ENCODE measurements at places on chromosomes 16 and 17.

DNA sequence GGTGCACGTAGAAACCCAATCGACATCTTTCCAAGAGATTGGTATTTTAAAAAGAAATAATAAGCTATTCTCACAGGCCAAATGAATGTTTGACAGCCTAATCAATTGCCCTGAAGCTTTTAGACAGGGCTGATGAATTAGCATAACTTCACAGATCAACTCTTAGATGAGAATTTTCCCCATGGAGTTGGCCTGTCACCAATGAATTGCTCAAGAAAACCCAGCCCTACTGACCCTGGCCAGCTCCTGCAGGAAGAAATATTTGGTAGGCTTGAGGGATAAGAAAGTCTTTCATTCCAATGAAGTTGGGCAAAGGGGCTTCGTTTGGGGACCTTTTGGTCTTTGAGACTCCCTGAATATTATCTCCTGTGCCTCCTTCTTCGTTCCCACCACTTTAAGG, 23.4 kb upstream of the SEC14L1 start:
- no peak for DNase-seq

DNA sequence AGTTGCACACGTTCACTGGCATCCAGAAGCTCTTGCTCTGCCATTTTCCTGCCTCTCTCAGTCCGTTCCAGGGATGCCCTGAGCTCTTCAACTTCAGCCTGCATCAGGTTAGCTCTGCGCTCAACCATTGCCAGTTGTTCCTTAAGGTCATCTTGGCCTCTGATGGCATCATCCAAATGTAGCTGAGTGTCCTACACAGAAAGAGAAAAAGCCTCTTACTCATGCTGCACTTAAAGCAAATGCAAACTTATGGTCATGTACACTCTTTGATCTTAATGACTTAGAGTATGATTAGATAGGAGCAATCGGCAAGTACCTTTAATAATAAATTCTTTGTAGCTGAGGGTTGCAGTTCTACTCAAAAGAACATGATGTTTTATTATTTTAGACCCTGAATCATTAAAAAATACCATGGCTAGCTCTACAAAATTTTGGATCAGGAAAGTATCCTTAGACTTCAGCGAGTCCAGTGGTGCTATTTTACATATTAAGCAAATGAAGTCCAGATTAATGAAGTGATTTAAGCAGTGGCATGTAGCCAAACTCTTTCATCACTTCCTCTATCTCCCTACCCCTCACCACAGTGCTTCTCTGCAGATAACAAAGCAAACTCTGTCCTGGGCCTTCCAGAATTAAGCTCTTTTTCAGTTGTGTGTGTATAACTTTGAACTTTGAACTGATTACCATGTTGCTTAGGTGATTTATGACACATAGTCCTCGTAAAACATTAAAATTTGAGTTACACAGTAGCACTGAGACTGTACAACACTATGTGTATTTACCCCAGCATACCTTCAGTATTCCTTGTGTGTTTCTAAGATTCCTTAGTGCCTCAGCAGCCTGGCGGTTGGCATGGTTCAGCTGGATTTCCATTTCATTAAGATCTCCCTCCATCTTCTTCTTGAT, 22.1 kb downstream of the MYH4 start:
- no peak for DNase-seq

DNA sequence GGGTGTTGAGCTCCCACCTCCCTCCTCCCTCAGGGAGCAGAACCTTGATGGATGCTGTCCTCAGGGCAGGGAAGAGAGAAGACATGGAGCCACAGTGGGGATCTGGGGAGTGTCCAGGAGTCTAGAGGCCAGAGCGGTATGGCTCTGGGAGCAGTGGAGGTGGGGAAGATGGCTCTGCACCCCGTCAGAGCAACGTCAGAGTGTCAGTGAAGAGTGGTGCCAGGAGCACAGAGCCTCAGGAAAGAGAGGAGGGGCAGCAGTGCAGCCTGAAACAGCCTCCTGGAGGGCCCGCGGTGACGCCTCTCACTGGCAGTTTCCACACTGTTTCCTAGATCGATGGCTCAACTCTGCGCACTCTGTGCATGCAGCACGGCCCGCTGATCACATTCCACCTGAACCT, 23.2 kb upstream of the SLC5A11 start:
- DNase-seq = no peak

DNA sequence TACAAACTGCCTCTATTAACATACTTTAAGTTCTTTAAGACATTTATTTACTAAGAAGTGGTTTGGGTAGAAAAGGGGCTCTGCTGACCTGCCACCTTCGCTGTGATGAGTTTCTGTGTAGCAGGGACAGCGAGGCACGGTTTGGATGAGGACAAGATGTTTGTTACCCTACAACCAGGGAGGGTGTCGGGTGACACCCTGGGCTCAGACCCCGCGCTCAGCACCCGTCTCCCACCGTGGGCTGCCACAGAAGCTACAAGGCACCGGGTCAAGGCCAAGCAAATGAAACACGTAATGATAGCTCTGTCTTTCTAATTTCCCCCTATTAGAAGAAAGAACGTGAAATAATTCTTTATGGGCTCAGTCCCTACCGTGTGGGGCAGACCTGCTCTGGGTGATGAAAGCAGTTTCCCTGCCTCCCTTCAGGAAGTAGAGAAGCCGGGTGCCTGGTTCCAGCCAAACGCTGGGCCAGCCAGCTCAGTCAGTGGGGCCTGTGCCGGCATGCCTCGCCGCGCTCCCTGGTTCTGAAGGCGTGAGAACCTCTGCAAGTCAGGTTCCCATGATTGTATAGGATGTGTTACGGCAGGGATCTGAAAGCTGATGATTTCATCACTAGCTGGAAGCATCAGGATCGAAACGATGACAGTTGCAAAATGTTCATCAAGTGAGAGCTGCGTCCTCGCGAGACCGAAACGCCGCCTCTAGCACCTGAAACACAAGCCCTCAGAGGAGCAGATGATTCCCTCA, 3.9 kb downstream of the ZNF750 start:
- no peak for DNase-seq

GRCh38 chr16:13702614-13703013, 217.3 kb upstream of the ERCC4 start:
- peak; percentile 6 for DNase-seq

- no peak for DNase-seq
Measured at GRCh38 chr16:82150549-82150948, 19.5 kb downstream of the MPHOSPH6 start.

GRCh38 chr17:51029568-51030463, 90.9 kb downstream of the SPAG9 start:
- DNase-seq = no peak

GRCh38 chr16:74035816-74036215, 260.8 kb upstream of the PSMD7 start:
- no peak for DNase-seq

DNA sequence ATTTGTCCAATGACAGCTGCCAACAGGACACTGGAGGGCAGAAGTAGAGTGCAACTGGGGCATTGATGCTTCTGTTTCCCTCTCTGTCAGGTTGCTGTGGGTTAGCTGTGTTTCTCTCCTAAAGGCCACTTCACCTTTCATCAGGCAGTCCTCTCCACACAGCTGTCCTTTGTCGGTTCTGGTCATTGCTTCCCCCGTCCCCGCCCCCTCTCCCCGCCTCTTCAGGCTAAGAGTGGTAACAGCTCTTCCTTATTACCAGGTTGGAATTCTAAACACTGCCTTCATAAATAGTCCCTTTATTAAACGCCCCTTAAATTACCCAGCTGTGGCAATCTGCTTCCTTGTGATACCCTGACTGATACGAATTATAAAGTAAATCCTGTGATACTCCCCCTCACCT, 31.8 kb upstream of the NSRP1 start:
- no peak for DNase-seq

- no peak for DNase-seq
Measured at GRCh38 chr17:75514299-75514918, 928 bp downstream of the CASKIN2 start.

- no peak for DNase-seq
Measured at GRCh38 chr17:63716426-63716825, 16.5 kb upstream of the LIMD2 start.

DNA sequence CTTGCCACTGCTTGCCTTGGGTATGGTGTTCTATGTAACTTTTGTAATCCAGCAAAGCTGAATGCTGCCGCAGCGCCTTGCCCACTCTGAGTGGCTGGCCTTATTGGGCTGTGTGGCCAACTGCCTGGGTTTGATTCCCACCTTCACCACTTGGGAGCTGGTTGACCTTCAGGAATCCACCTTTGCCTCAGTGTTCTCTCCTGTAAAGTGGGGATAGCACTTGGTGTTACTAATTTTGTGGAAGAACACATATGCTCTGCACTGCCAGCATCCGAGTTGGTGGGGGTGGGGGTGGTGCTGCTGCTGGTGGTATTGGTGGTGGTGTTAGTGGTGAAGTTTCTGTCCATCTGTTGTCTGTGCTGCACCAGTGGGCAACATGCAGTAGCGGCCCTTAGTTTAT, 32.8 kb downstream of the AKAP1 start:
- no peak for DNase-seq

DNA sequence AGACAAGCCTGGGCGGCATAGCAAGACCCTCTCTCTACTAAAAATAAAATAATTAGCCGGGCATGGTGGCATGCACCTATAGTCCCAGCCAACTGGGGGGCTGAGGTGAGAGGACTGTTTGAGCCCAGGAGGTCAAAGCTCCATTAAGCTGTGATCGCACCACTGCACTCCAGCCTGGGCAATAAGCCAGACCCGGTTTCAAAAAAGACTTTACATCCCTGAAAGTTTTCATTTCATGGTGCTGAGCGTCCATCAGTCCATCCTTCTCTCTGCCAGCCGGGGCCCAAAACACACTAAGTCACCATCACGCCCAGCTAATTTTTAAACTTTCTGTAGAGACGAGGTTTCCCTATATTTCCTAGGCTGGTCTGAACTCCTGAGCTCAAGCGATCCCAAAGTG, 10.6 kb downstream of the RAB40B start:
- DNase-seq = no peak

- no peak for DNase-seq
Measured at GRCh38 chr16:68539711-68540239, 684 bp downstream of the ZFP90 start.

DNA sequence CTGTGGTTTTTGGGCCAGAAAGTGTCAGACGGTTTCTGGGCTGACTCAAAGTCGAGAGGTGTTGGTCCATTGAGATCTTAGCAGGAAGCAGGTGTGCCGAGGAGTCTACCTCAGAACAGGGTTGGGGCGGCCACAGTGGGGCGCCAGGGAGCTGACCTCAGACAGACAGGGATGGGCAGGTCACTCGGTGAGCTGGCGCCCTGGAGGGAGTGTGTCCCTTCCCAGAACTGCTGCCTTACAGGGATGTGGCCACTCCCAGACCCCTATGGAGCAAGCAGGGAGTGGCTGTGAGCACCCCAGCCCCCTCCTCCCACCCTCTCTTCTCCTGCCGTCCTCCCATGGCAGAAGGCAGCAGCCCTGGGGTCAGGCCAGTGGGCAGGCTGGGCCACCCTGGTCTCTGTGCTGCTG, 14.0 kb upstream of the DPEP1 start:
- no peak for DNase-seq

DNA sequence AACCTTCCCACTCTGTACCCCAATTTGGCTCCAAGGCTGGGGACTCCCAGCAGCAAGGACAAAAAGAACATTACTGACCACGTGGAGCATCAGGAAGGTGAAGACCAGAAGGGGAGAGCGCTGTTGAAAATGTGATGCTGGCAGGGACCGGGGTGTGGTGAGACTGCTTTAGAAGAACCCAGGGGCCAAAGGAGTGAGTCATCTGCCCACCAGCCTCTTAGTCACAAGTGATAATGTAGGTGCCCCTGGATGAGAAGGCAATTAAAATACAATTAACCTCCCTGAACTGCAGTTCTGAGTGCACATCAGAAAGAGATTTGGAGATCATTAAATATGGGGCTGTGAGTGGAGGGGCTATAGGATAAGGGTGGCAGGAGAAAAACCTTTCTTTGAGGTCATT, 366.6 kb upstream of the CCL2 start:
- no peak for DNase-seq

DNA sequence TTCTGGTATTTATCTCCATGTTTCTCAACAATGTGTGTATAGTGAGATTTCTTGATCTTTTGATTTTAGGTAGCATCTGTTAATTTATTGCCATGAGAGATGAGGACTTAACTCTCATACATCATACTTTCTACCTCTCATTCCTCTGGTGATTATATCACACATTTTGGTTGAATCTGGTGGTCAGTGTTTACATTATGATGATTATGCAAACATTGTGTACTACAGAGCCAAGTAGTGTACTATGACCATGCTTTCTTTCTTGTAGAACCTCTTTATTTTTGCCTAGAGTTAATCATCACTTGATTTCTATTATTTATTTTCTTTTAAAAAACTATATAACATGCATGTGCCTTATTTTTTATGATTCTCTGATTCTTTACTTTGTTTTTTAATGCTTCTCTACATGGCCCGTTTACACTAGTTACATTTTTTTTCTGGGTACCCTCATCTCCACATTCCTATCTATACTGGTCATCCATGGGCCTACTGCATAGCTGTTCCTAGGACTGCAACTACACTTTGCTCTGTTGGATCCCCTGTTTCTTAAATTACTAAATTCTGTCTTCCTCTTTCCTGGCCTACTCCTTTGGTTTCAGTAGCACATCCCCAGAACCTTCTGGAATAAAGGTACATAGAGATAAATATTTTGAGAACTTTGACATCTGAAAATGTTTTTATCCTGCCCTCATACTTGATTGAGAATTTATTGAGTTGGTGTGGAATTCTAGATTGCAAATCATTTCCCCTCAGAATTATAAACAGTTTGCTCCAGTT, 63.0 kb upstream of the LRRC37A3 start:
- no peak for DNase-seq

DNA sequence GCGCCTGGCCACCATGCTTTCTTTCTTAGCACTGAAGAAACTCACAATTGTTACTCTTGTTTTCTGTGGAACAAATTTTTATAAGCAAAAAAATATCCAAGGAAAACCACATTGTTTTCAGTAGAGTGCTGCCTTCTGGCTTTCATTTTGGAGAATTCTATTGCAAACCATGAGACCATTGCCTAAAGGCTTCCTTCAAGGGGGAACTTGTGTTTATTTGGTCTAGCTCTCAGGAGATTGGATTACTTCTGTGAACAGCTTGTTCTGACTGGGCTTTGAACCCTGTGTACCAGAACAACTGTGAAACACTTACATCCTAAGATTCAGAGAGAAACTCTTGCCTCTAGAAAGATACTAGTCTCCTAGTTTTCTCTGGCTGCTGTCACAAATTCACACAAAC, 32.1 kb downstream of the TOM1L1 start:
- DNase-seq = no peak

DNA sequence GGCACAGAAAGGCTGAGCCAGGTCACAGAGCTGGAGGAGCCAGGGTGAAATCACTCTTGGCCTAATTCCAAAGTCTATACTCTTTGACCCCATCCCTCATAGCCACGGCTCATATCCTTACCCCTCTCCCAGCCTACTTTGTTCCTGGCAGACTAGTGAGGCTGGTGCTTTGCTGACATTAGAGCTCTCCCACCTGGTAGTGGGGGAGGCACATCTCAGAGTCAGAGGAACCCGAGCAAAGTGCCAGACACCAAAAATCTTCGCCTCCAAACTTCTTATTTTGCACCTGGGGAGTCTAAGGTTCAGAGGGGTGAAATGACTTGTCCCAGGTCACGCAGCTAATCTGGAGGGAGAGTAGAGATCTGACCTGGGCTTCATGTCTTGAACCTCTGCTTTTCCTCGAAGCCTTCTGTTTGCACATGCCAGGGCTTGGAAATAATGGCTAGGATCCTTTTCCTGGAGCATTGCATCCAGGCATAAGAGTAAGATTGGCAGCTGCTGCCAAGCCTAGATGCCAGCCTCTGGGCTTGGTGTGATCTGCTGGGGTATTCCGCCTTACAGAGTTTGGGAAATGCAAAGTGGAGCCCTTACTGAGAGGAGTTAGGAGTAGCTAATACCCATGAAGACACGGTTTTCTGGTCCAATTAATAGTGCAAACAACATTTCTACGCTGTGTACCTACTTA, 126.9 kb downstream of the SPACA3 start:
- DNase-seq = no peak
